ENCODE measurements at places on chromosomes 12 and 14.

GRCh38 chr12:95834572-95834971 is 24.2 kb upstream of the SNRPF start:
- DNase-seq = no peak

GRCh38 chr12:111706145-111706544 is 20.3 kb downstream of the ACAD10 start:
- DNase-seq = no peak

- no peak for DNase-seq
Observed at GRCh38 chr12:1851151-1851701, 30.9 kb downstream of the LRTM2 start.

DNA sequence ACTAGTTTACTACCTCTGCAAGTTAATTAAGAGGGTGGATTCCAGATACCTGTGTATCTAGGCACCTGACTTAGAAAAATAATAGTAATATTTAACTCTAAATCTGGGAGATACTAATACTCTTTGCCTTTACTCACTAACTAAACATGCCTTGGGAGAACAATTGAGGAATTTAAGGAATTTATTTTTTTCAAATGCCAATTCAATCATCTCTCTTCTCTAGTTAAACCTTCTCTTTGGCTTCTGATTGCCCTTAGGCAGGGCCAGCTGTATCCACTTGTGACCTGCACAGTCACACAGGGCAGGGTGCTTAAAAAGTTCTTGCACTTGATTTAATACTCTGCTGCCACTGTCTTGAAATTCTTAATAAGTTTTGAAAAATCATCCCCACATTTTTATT is 142.4 kb downstream of the PLCZ1 start:
- DNase-seq = no peak

GRCh38 chr12:115421796-115422709 is 738.1 kb upstream of the TBX3 start:
- DNase-seq = no peak

- DNase-seq = peak; percentile 59
Observed at GRCh38 chr12:132610051-132610759, at the start of gene LRCOL1. TSS of gene LRCOL1 (minus strand) at chr12:132610582. CDS start at chr12:132606251, 4,331 bp downstream.

DNA sequence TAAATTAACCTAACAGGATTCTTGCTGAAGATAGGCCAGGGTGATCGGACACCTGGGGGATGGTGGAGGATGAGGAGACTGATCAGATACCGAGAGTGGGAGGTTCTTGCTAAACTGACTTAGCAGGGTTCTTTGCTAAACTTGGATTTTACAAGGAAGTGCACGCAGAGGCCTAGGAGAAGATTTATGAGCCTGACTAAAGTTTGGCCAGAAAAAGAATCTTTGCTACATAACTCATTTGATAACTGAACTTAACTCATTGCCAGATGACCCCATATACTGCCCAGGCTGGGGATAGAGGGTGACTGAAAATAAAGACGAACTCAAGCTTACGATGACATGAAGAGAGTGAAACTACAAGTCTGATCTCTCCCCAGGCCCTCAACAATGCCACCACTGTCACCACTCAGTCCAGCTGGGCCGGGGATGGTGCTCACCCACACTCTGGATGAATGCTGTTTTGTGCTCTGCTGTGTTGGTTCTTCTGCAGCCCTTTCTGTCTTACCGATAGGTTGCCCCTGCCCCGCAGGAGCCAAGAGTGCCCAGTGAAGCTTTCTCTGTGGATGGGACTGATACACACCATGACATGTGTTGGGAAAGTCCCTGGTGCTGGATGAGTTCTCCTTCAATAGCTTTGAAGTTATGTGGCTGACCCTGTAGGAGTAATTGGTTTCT is 29.0 kb downstream of the PPFIBP1 start:
- no peak for DNase-seq

DNA sequence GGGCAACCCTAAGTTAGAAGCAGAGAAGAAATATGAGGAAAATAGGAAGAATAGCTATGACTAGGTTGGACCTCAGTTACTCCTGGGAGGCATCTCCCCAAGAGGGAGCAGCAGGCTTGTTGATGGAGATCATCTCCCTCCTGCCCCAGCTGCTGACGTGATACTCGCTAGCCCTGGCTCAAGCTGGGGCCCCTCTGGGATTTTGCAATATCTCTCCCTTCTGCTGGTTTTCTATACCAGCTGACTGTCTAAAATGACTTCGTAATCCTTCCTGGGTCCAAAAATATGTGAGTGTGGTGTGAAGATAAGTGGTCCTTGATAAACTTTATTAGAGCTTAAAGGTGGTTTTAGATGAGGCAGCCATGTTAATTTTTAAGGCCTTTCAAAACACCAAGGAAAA is 4.5 kb upstream of the HECTD4 start:
- no peak for DNase-seq

- no peak for DNase-seq
Observed at GRCh38 chr12:15474766-15475165, 152.5 kb downstream of the PTPRO start.

GRCh38 chr12:102429211-102430154 is 50.9 kb downstream of the IGF1 start:
- DNase-seq = no peak

DNA sequence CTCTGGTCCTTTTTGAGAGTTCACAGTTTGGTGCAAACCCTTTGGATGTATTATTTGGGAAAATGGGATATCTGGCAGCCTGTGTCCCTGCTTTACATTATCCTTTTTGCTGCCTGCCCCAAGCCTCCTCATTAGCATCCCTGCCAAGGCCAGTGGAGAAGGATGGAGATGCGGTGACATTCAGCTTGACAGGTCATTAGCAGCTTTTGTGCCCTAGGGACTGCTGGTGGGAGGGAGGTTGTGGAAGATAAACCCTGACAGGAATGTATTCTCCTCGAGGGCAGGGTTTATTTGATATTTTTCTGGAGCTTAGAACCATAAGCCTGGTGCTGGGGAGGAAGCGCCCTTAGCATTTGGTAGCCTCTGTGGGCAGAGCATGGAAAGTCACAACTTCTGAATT is 49.3 kb downstream of the PTPN11 start:
- DNase-seq = no peak

DNA sequence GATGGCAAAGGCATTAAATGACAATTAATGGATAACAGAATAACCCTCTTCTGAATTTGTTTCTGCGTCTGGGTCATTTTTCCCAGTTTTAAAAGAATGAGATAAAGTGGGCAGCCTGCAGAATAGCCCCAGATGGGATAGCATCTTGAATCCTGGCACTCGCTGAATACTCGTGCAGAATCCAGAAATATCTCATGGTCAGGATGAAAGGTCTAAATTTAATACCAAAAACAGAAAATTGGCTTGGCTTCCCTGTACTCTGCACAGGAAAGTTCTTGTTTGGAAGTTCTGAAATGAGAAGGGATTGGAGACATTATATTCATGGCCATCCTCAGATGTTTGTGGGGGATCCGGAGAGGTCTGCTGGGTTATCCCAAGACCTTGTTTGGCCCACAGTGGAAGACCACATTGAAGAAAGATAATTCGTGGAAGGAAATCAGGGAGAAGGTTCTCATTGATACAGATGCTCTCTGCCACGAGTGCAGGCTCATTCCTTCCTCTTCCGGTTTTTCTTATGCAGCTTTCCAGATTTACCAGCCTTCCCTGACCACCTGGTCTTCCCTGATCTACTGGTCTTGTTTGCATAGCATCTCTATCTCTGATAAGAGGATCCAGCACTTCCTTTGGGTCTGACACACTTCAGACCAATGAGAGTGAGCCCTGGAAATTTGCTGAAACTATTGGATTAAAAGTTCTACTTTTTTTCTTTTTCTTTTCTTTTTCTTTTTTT is 6.0 kb upstream of the IFT81 start:
- DNase-seq = no peak

GRCh38 chr12:104381731-104382480 is 74.8 kb upstream of the CHST11 start:
- peak; percentile 44 for DNase-seq

- peak; percentile 47 for DNase-seq
Observed at GRCh38 chr14:34179727-34180126, 228.9 kb upstream of the EGLN3 start.

DNA sequence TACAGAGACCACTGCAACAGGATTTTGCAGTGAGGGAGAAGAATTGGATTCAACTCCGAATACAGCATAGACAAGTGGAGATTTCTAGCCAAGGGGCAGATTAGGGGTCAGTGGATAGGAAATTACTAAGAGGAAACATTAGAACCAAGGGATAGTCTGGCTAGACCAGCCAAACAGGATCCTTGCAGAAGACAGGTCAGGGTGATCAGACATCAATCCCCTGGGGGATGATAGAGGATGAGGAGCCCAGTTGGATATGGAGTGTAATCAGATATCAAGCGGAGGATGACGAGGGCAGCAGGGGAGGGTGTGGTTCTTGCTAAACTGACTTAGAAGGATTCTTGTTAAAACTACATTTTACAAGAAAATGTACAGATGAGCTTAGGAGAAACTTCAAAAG is 424.4 kb downstream of the DAD1 start:
- DNase-seq = no peak

DNA sequence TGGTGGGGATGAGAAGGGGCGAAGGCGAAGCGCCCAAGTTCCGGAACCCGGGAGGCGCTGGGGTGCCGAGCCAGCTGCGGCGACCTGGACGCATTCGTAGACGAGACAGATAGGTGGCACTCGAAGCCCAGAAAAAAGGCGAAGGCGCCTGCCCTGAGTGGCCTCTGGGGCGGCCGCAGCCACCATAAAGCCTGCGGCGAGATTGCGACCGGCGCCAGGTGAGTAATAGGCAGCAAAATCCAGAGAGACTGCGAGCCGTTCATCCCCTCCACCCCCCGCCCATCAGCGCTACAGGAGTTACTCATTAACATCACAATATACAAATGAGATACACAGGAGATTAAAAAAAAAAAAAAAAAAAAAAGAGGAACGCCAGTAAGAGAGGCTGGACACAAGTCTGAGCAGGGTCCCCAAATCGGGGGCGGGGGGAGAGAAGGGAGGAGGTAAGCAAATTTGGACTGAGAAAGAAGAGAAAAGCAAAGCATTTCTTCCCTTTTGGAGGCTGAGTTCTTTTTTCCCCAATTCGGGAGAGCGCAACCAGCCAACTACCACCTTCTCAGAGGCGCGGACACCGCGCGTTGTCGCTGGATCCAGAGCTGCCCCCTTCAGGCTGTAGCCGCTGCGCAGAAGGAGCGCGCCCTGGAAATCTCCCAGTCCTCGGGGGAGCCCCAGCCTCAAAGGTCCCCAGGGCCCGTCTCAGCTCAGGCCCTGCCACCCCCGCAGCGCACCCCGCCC is 15.7 kb downstream of the TBX3 start:
- peak; percentile 92 for DNase-seq

DNA sequence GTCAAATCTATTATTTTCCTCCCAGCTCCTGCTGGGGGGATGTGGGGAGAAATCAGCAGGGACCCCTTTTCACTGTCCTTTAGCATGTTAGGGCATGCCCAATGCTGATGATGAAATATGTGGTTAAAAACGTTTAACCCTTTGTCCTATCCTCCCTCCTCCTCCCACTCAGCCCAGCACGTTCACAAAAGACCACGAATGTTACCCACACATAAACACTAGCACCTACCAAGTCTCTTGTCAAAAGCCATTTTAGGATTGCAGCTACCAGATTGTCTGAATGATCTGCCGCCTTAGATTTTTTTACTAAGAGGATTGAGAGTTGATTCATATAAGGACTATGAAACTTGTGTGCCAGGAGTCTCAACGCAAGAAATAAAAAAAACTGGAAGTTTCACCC is 70.4 kb downstream of the TBK1 start:
- DNase-seq = no peak

DNA sequence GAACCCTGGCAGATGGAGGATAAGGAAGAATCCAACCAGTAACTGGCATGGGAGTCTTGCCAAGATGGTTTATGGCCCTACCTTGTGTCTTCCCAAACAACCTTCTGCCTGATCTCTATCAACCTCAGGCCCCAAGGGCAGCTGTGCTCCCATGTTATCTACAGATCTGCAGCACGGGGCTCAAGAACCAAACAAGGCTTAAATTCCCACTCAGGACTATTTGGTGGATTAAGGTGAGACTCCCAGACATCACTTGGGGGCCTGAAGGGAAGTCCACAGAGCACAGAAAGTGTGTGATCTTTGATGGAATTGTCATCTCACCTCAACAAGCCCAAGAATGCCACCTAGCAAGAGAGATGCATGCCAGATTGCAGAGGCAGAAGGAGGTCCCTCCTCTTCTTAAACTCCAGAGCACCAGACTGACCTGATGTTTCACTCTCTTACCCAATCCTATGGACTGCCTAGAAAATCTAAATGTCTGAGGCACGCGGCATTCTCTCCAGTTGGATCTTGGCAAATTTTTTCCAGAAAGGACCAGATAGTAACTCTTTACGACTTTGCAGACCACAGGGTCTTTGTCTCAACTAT is 759.5 kb upstream of the TBX3 start:
- no peak for DNase-seq

- no peak for DNase-seq
Observed at GRCh38 chr12:65585648-65586602, 238.4 kb upstream of the HMGA2 start.

DNA sequence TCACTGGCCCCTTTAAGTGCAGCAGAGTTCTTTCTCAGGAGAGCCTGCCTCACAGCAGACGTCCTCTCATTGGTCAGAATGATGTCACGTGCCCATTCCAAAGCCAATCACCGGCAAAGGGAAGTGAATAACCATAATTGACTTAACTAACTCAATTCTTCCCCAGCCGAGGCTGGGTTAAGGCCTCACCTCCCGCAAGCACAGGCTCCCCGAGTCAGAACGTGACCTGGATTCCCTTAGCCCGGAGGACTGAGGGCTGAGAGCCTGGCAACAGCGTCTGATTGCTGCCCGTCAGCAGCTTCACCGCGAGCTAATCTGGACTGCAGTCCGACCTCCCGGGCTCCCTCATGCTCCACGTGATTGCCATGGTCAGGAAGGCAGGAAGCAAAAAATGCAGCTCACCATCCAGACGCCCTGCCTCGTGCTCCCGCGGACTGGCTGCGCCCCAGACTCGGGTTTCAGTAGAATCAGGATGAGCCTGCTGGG is 92.1 kb upstream of the FZD10 start:
- DNase-seq = no peak
